Suprapubic skin (tissue), 4 donors: ENCODE measurements at places on chromosomes 3 and 15. TPM values are rescaled to one million over a fixed set of nuclear protein-coding genes. Genes with fewer than 3 reads are reported as not detected.

Gene MUC13
- not detected for total RNA-seq

Gene SLC9C1
- total RNA-seq = not detected

Gene CA12
- 292 TPM for total RNA-seq

Gene AADACL2
- total RNA-seq = 65.8 TPM

DNA sequence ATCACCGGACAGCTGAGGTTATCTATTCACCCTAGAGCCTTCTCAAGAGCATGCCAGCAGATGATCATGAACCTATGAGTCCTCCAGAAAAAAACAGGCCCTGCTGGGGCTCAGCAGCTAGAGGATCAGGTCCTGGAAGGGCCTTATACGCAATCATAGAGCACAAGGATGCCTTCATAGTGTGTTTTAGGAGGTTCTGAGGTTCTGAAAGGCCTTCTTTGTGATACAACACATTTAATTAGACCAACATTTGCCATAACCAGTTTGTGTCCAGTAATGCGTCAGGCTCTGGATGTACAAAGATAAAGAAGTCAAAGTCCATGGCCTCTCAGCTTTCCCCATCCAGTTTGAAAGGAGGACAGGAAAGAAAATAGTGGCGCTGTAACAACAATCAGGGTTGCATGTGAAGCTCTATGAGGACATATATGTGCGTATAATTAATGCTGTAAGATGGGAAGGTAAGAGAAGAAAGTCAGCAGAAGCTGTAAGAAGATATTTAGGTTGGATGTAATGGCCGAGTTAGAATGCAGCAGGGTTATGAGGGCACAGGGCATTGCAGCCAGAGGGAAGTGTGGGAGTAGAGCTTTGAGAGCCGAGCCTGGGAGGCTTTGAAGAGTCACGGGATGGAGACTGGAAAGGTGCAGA, 302.6 kb upstream of the TBL1XR1 start:
- no peaks in the 10 kb centered on the region for H3K36me3 ChIP-seq
- H3K27me3 ChIP-seq = no peaks in the 10 kb centered on the region
- H3K27ac ChIP-seq = no peak overlapping the region
- H3K4me1 ChIP-seq = peaks cover 6% of the 10 kb centered on the region
- H3K4me3 ChIP-seq = no peak overlapping the region
- DNase-seq = no peak

DNA sequence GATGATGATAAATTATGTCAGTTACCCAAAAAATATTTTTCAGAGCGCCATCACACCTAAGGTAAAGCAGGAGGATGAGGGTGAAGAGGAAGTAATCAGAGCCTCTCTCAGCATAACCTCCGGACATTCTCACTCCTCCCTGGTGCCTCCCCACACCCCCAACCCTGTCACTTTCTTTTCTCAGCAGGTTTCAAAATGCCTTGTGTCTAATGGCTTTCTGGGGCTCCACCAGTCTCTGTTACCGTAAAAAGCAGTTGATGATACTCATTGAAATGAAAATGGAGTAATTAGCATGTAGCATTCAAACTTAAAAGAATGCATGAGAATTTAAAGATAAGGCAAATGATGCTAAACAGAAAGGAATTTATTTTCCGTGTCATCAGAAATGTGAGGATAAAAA, 180.0 kb downstream of the ERC2 start:
- H3K36me3 ChIP-seq = no peaks in the 10 kb centered on the region
- H3K27me3 ChIP-seq = no peaks in the 10 kb centered on the region
- no peak overlapping the region for H3K27ac ChIP-seq

DNA sequence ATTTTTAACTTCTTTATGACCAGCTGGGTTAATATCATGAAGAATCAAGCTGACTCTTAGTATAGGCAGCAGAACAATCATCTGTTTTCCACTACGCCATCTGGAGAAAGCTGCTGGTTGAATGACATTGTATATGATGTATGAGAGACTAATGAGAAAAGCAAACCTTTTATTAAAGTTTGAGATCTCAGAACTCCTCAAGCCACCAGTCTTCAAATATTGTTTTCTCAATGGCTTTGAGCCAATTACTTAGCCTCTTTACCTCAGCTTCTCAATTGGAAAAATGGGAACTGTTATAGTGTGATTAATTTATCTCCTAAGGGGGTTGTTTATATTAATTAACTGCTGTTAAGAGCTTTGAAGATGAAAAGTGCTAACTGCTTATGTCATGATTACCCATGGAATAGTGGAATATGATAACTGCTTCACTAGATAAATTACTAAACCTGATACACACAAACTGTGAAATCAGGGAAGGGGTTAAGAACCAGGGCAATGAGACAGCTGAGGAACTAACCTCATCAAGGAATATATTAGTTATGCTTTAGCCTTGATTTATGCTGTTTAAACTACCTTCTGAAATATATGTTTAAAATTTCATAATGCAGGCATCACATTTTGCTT, 330.1 kb downstream of the SOX2 start:
- DNase-seq = no peak
- H3K4me3 ChIP-seq = no peak overlapping the region
- no peak overlapping the region for H3K27ac ChIP-seq
- H3K27me3 ChIP-seq = no peaks in the 10 kb centered on the region
- no peaks in the 10 kb centered on the region for H3K36me3 ChIP-seq

DNA sequence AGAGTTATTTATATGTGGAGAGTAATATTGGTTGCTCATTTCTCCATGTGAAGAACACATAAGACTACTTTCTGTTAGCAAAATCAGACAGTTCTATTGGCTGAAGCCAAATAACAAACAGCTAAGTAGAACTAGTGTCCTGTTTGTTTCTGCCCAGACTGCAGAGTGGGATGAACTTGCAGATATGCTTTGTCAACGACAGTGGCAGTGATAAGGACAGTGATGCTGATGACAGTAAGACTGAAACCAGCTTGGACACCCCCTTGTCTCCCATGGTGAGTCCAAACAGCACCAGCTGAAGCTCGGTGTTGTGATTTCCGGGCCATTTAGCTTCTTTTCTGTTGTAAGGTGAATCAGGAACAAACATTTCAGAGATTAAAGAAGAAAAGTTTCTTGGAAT, 102.6 kb upstream of the IL12A start:
- H3K4me1 ChIP-seq = peaks cover 14% of the 10 kb centered on the region
- no peak overlapping the region for H3K4me3 ChIP-seq
- no peaks in the 10 kb centered on the region for H3K36me3 ChIP-seq
- no peak for DNase-seq

- no peak overlapping the region for H3K27ac ChIP-seq
- no peaks in the 10 kb centered on the region for H3K27me3 ChIP-seq
- peaks cover 56% of the 10 kb centered on the region for H3K4me1 ChIP-seq
- H3K4me3 ChIP-seq = no peak overlapping the region
Measured at GRCh38 chr3:69772152-69772867, 33.0 kb downstream of the MITF start.
